Mucosa of gallbladder (tissue), 1 donor: ENCODE measurements at places on chromosomes 11 and 22.

DNA sequence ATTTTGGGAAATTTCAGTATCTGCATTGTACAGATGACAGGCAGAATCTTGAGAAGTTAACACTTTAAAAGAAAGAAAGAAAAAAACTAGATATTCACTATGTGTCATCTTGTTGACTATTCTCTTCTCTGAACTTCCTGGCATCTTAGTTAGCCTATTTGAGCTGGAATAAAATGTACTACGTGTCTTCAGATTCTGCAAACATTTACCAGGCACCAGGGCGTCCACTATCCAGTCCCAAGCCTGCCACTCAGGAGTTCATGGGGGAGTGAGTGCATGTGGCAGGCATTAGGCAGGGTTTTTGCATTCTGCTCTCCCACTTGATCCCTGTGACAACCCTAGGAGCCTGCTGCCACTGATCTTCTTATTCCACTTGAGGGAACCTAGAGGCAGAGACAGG, 25.0 kb downstream of the TIMP3 start:
- no peak for DNase-seq

GRCh38 chr11:129283141-129283540, 91.0 kb upstream of the ARHGAP32 start:
- DNase-seq: peak; percentile 71

DNA sequence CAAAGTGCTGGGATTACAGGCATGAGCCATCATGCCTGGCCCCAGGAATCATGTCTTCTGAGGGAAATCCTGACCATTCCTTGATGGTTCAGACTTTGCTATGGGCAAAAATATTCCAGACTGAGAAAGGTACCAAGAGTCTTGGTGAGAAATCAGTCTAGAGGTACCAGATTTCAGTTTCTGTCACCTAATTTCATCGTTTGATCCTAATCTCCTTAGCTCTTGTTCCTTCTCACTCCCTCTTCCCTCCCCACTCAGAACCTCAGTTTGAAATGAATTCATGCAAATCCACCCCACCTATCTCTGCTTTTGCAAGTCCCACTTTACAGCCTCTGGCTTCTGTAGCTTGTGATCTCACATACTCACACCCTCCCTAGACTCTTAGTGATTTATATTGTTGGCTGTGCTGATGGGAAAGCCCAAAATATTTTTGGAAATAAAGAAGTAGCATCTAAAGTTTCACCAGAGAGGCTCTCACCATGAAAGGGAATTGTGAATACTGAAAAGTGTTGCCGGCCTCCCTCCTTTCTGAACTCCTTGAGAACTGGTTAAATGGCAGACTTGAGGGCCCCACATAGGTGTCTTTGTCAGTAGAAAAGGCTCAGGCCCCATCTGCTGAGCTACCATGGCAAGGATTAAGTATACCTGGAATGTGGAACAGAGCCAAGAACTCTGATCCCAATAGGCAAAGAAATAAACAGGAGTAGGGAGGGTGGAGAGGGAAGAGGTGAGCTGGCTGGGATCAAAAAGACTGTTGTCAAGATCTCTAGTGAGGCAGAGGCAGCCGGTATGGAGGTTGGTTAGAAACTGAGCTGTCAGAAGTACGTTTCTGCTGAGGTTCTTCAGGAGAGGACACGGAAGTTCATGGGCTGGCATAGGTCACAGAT, 190.5 kb upstream of the MTMR2 start:
- no peak for DNase-seq

GRCh38 chr11:117986981-117987574, 884 bp downstream of the IL10RA start:
- no peak for DNase-seq

- no peak for DNase-seq
Measured at GRCh38 chr11:125326126-125326525, 161.6 kb downstream of the PKNOX2 start.

GRCh38 chr11:80856066-80856465, 1415.2 kb upstream of the TENM4 start:
- no peak for DNase-seq

- DNase-seq: no peak
Measured at GRCh38 chr11:96763244-96763643, 373.4 kb downstream of the JRKL start.

DNA sequence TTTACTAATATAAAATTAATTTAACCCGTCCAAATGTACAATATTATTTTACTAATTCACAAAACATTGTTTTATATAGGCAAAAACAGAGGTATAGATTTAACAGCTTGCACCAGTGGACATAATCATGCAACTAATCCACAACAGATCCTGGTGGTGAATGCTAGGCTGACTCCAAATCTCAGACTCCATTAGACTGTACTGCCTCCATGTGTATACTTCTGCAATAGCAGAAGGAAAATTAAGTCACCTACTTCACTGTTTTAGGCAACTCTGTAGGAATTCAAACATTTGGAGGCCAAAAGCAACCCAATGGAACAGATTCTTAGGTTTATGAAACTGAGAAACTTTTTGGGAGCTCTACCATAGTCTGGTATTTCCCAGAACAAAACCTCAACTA, 30.0 kb upstream of the RAB39A start:
- no peak for DNase-seq

- peak; percentile 62 for DNase-seq
Measured at GRCh38 chr11:118265954-118266353, 1.9 kb upstream of the MPZL2 start.

GRCh38 chr11:119664063-119664572, 64.9 kb downstream of the NECTIN1 start:
- DNase-seq: no peak

- DNase-seq: no peak
Measured at GRCh38 chr11:126422446-126422845, 67.0 kb downstream of the ST3GAL4 start.

DNA sequence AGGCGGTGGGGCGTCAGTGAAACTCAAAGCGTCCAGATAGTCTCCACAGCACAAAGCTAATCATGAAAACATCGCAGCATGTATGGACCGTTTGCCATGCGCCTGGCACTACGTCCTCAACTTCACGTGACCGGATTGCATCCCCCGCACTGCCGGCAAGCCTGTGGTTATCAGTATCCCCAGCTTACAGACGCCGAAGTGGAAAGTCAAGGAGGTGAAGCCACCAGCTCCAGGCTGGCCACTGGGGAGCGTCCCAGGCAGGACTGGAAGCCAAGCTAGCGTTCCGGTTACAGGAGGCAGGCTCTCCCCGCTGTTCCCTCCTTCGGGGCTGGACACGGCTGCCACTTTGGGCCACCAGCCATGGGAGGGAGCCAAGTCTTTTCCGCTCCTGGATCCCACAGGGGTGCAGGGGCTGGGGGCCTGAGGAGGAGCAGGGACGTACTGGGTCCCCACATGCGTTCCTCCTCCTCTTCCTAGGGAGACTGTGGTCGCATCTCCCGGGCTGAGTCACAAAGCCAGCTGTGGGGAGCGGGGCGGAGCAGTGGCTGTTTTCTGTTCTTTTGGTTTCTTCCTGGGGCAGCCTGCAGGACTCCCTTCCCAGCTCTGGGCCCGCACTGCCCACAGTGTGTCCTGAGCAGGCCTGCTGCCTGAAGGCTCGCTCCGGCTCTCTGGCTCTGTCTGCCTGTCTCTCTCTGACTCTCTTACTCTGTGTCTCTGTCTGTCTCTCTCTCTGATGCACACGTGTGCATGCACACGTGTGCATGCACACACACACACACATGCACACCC, 4.3 kb upstream of the OSBPL5 start:
- DNase-seq: no peak

GRCh38 chr11:61403658-61404057, 11.3 kb downstream of the TMEM216 start:
- DNase-seq: no peak
